Hepatic stellate cell (primary cell): ENCODE measurements at places on chromosomes 4 and X.

DNA sequence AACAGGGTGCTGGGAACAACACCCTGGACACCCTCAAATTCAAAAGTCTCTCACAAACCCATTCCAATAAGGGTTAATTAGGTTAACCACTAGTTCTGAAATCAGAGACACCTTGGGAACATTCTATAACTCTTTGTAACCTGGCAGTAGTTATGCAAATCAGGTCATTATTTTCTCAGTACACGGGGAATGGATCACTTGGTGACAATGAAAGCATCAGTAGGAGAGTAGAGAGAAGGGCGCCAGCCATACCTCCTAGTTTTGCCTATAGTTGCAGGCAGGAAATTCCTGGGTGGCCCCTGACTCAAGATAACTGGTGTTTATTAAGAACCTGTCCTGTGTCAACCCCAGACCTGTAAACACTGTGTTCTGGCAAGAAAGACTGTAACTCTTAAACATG, 2.5 kb downstream of the CCDC110 start:
- DNase-seq: no peak

DNA sequence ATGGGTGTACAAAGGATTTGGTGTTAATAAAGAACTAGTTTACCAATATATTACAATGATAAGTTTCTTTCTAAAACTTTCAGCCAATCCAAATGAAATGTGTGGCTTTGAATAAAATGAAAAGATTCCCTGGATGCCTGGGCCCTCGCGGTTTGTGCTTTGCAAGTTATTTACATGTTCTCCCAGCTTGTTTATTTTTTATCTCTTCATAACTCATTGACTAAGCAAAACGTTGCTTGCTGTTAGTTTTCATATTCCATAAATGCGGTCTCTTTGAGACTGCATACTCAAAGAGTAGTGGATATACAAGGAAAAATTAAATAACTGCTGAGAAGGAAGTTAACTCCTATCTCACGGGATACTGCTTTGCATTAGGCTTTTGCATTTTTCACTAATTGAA, 26.0 kb downstream of the FHDC1 start:
- DNase-seq: no peak

GRCh38 chrX:67893931-67894330, 350.1 kb downstream of the AR start:
- DNase-seq: no peak

DNA sequence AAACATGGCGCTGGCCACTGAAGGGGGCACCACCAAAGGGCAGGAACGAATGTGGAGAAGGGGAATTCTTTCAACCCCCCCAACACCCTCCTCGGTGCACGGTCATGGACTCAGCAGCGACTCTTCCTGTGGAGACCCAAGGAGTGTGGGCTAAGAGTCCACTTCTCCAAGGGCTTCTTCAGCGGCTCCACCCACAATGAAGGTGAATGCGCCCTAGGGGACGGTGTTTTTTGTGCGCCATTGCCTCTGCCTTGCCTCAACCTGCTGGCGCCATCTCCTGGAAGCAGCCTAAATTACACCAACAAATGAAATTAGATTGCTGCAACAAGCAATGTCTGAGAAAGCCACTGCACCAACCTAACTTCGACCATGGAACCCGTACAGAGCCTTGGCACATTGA, 169.2 kb upstream of the MAGEB18 start:
- DNase-seq: no peak

DNA sequence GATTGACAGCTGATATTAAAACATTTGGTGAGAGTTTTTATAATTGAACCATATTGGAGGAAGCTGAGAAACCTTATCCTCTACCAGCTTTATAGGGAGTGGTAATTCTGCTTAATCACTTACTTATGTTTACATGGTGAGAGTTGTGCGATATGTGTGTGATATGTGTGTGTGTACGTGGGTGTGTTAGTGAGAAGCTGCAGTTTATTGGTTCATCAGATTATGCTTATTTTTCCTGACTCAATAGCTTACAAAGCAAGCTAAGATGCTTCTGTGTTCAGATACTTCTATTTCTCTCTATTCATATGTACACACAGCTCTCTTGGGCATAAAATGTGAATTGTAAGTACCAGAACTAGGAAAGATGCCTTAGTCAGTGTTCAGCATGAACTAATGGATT, 343.7 kb downstream of the GRIA2 start:
- DNase-seq: no peak

DNA sequence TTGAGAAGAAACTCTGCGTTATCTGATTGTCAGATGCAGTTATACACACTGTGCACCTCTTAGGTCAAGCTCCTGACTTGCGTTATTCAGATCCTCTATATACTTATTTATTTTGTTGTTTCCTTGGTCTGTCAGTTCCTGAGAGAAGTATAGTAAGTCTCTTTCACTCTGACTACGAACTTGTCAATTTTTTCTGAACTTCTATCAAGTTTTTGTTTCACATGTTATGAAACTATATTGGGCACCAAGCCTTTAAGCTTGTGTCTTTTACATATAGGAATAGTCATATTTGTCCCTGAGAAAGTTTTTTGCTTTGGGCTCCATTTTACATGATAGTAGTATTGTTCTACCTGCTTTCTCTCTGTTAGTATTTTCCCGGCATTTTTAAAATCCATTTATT, 31.7 kb downstream of the ZNF275 start:
- DNase-seq: no peak

GRCh38 chr4:154854362-154854761, 73.3 kb downstream of the RBM46 start:
- DNase-seq: no peak

DNA sequence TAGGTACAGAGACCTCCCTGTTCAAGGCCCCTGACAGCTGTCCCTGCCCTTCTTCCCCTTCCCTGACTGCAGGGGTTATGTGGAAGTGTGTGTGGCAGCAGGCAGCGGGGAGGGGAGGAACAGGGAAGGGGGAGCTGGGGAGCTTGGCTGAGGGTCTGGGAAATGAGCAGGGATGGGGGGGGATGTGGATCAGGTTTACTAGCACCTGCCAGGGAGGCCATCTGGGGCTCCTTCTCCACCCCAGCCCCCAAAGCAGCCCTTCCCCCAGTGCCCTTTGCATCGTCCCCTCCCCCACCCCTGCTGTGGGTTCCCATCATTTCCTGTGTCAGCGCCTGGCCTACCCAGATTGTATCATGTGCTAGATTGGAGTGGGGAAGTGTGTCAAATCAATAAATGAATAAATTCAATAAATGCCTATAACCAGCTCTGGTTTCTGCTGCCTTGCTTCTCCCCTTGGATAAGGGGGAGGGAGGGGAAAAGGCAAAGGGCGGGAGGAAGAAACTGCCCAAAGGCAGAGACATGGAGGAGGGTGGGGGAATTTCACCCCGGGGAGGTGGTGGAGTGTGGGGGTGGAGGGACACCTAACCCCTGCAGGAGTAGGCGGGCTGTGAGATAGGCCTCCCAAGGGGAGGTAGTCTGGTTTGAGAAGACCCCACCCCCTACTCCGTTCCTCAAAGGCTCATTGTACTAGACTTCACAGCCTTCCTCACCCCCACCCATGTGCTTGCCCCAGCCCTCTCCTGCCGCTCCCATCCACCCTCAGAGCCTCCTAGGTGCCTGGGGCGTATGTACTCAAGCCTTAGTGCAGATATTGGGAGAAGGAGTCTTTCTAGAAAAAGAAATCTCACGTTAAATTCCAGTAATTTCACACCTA, 3.2 kb downstream of the CXorf65 start:
- DNase-seq: no peak

- no peak for DNase-seq
Observed at GRCh38 chr4:101682946-101683345, 107.6 kb upstream of the BANK1 start.

DNA sequence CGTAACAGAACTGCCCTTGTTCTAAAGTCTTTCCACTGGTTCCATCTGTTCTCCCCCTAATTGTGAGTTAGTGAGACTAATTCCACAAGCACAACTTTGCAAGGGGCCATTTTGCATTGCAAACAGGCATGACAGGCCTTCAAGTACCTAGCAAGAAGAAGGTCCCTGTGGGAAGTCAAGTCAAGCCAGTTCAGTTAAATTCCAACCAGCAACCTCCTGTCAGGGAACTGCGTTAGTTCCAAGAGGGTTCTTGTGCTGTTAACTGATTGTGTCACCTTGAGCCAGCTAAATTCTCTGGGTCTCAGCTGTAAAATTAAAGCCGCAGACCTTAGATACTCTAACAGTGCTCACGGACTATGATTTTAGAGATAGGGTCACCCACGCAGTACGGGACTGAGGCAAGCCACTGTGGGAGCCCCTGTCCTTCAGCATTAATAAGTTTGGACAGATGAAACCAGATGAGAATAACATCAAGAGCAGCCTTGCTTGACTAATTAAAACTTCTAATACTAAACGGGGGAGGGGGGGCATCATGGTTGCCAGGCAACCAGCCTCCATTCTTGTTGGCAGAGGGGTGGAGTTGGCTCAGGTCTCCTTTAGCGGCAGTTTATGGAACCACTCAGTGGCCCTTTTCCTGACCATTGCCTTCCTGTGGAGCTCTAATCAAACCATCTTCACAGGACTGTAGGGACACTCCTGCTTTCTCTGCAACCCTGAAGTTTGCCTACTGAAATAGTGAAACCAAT, 24.1 kb upstream of the TMEM150C start:
- no peak for DNase-seq

DNA sequence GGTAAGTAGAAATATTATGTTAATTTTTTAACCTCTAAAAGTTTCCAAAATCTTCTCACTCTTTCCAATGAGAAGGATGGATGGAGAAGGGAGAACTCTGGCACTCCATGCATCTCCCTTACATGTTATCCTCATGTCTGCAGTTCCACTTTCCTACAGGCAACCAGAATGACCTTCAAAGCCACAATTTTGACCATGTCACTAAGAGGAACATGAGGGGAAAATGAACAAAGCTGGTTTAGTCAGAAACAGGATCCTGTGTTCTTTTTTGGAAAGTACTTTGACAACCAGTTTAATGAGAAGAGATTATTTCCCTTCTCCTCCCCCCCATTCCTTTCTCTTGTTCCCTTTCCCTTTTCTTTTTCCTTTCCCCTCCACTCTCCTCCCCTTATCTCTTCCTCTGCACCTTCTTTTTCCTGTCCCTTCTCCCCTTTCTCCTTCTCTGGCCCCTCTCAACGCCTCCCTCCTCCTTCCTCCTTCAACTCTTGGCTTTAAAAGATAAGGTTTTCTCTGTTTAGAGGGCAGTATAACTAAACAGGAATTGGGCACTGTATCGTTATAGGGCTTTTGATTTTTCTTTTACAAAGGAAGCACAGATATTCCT, 42.5 kb downstream of the DTHD1 start:
- no peak for DNase-seq

DNA sequence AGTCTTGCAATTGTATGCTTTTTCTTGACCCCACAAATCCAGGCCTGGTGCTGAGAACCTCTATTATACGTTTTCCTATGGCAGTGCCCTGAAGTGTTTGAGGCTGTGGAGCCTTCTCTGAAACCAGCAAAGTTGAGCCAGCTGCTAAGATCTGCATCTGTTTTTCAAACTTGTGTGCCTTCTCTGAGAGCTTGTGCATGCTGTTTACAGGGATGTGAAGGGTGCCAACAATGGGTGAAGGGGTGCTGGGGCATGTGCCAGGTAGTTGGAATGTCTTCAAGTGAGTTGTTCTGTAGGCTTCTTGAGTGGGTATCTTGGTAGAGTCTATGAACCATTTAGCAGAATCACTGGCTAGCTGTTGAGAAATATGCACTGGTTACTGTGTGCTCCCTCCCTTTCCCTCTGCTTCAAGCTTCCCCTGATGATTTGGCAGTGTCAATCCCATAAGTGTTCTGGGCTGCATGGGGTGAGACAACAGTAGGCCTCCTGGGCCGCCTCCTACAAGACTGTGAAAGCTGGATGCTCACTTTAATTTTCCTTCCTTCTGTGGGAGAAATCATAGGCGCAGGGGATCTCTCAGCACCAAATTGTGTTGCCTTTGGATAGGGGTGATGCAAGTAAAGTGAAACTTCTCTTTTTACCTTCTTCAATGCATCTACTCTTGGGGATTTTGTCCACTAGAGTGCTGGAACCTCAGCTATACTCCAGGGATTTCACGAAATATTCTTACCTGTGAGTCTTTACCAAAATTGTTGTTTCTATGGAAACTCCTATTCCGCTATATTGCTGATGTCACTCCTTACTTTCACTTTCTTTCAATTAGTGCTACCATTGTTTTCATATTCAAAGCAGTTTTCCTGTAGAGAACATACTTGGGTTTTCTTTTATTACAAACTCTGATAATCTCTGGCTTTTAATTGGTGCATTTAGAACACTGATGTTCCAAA, 30.0 kb downstream of the ITM2A start:
- DNase-seq: no peak

- DNase-seq: peak; percentile 57
Observed at GRCh38 chr4:128600996-128601871, 208.3 kb upstream of the JADE1 start.

GRCh38 chrX:31649201-31649600, 577.4 kb upstream of the FTHL17 start:
- no peak for DNase-seq

- no peak for DNase-seq
Observed at GRCh38 chr4:12615822-12616221, 868.3 kb downstream of the RAB28 start.

DNA sequence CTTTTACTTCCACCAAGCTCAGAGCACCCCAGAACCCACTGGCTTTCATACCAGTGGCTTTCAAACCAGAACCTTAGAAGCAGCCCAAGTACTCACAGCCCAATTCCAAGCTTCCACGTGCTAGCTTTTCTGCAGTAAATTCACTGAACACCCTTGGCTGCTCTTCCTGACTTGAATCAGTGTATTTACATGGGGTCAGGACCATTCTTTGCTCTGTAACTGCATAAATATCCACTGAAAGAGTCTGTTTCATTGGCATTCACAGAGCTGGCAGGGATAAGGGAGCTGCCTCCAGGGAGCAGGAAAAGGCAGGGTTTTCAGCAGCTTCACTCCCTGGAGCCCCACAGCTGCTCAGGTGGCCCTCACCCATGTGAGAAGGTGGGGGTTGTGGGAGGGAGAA, 43.8 kb downstream of the RAI2 start:
- no peak for DNase-seq

DNA sequence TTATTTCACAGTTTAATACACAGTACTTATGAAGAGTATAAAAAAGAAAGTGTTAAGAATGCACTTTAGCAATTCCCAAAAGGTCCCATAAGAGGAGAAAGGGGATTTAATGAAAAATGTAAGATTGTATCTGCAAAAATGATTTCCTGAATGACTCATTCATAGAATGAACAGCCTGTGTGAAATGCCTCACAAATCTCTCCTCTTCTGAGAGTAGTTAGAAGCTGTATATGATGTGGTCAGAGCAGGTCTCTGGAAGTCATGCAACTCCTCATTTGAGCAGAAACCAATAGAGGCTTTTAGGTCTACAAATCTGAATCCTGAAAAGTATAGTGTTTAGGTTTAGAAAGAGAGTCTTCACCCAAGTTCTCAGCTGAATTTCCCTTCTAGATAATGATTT, 381.3 kb upstream of the INTU start:
- no peak for DNase-seq

DNA sequence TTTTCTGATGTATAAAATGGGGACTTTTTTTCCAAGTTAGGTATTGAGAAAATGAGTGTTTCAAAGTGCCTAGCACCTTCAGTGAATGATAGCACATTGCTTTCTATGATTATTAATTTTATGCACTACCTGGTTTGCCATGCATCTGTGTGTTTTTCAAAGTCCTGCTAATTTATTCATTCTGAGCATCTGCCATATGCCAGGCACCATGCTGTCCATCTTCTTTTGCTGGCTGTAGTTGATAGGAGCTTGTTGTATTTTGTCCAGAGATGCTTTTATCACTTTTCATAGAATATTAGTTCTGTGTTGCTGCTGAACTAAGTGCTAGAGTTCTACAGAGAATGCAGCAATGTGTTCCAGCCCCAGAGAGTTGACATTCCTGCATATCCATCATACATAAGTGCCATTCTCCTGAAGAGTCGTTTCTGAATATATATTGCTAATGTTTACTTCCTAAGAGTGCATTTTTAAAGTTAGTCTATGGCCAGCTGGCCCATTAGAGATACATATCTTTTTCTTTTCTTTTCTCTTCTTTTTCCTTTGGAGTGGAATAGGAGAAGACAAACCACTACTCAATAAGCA, 49.0 kb upstream of the CLNK start:
- DNase-seq: no peak
